ENCODE measurements at places on chromosomes 1 and 21.

- DNase-seq = no peak
These were observed 72.9 kb upstream of the RGS4 start for GRCh38 chr1:162996261-162996660.

DNA sequence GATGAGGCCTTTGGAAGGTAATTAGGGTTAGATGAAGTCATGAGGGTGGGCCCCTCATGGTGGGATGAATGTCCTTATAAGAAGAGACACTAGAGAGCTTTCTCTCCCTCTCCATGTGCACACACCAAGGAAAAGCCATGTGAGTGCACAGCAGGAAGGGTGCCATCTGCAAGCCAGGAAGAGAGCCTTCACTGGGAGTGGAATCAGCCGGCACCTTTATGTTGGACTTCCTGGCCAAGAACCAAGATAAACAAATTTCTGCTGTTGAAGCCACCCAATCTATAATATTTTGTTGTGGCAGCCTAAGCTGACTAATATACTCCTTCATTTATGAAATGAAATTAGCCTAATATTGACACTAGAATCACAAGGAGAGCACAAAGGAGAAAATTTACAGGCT, 38.2 kb upstream of the PKP1 start:
- DNase-seq = no peak

- no peak for DNase-seq
These were observed 6.0 kb downstream of the EDARADD start for GRCh38 chr1:236400061-236400603.

DNA sequence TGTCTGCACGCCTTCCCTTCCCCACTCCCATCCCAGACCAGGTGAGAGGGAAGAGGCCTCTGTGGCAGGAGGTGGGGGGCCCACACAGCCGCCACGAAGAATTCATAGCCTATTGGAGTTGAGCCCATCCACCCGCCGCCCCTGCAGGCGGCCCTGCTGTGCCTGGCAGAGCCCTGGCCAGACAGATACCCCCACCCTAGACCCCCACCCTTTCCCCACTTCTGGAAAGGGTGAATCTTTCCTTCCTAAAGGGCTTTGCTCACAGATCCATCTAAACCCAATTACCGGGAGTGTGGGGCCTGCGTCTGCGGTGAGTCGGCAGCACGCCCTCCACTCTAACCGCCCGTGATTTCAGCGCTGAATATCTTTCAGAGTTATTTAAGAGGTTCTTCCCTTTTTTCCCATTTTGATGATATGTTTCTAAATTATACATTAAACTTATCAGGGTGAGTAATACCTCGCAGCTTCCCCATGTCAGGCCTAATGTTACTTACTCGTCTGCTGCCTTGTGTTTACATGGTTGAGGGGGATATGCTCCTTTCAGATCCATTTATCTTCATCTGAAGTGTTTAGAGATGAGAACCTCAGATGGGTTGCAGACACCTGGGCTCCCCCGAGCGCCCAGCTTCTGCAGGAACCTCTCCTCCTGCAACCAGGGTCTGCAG, 183.9 kb upstream of the VAMP3 start:
- DNase-seq = no peak

- DNase-seq = no peak
These were observed 47.9 kb downstream of the LGR6 start for GRCh38 chr1:202241376-202242079.

DNA sequence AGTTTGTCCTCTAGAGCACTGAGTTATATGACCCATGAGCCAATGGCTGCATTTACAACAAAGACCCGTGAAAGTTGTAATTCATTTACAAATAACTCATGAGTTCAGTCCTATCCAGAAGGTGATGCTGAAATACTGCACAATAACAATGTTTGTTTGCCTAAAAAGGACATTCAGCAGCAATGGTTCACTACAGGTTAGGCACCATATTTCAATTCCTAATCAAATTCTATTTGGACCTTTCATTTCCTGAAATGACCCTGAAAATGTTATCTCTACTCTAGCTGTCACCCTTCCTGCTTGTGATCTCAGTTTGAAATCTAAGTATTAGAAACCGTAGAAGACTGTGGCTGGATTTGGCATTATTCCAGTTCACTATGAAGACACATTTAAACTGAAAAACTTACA, 191.2 kb upstream of the SAMSN1 start:
- no peak for DNase-seq

DNA sequence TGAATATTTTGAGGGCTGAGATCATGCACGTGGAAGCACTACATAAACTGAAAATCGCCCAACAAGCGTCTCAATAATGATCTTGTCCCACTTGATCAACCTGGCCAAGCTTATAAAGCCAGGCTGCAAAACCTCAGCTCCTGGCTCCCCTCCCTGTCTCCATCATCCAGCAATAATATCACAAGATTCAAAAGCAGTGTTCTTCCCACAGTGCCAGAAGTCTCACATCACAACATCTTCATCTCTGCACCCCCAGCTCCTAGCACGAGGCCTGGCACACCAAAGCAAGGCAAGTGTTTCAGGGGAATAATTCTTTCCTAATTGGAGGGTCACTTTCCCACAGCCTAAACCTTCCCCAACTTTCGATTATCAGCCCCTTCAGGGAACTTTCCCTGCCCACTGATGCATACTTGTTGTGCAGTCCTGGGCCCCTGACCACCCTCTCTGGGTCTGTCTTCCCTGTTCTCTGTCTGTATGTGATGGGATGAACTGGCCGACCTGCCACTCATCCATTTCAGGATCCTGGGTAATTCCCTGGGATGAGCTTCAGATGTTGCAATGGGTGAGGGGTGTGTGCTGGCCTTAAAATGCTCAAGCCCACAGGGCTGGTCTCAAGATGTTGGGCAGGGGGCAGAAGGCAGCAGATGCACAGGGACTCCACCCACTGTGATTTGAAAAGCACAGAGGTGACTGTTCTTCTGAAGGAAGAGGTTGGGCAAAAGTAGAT, 129.0 kb downstream of the DMRTB1 start:
- no peak for DNase-seq

- no peak for DNase-seq
These were observed 15.1 kb downstream of the IFNAR1 start for GRCh38 chr21:33339918-33340317.

DNA sequence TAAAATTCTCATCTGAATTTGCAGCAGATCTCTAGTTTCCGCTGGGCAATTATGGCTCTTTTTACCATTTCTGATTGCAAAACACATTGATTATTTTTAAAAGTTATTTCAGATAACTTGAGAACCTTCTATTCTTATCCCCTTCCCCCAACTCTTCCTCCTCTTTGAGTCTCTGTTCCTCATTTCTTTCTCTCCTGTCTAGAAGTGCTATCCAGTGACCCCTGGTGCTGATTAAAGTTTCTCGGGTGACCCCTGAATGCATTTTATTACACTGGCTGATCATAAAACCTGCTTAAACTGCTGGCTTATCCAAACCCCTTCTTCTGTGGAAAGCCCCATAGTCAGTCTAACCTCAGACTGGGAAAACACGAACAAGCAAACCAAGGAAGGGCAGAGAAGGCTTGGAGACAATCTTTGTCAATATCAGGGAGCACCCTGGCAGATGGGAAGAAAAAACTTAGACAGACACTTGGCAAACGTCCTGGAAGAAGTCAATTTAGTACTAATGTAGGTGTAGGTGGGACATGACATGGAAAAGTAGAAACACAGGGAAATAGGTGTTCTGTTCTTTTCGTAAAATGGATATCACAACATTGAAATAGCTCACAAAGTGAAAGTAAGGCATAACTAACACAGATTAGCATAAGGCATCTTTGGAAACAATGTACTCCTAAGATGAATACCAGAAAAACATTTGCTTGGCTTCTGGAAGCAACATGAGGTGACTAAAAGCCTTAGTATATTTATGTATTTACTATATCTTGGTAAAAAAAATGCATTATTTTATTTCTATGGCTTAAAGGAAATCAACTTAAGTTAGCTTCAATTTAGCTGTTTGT, 61.4 kb downstream of the GORAB start:
- DNase-seq = no peak

DNA sequence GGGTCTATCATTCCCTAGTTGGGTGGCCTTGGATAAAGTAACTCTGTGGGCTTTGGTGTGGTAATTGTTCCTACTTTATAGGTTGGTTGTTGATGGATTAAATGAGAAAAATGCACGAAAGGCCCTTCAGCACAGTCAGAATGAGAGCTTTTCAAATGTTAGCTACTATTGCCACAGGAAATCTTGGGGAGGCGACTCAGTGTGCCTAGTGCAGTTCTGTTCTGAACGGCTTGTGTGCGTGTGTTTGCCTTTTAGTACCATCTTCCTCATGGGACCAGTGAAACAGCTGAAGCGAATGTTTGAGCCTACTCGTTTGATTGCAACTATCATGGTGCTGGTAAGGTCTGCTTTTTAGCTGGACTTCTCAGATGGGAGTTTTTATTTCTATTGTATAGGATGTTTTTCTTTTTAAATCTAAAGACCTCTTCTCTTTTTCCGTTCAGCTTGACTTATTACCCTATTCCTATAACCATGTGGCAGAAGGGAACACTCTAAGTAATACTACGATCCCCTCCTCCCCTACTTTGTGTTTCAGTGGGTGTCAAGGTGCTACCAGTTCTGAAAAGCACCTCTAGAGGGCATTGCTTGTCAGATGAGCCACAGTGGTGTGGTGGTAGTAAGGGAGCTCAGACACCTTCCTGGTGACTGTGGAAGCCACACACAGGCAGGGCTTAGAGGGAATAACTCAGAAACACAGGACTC, 9.2 kb downstream of the SFT2D2 start:
- no peak for DNase-seq

GRCh38 chr1:147717706-147718097, 42.7 kb downstream of the GJA5 start:
- no peak for DNase-seq

GRCh38 chr1:236476019-236476418, 47.8 kb upstream of the LGALS8 start:
- DNase-seq = no peak

DNA sequence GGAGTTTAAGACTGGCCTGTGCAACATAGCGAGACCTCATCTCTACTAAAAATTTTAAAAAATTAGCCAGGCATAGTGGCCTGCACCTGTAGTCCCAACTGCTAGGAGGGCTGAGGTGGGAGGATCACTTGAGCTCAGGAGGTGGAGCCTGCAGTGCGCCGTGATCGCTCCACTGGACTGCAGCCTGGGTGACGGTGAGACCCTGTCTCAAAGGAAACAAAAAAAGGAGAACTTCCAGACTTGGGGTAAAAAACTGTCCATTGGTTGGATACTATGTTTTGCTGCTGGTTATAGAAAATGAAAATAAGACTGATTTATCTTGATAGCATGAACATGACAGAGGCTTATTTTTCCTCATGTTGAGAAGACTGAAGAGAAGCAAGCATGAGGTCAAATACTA, 79.4 kb downstream of the WDR4 start:
- no peak for DNase-seq

- DNase-seq = no peak
These were observed 7.0 kb downstream of the GPR3 start for GRCh38 chr1:27399251-27400025.

DNA sequence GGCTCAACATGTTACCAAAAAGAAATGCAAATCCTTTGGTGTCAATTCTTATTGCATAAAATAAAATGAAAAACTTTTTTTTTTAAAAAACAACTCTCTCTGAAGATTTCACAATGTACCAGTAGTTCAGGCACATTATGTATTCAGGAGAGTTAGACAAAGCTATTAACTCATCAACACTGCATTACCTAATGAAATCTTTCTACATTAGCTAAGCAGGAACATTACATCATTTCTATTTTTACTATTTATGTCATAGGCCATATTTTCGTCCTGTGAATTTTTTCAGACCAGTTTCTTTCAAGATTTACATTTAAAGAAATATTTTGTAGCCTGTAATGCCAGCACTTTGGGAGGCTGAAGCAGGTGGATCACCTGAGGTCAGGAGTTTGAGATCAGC, 366.2 kb downstream of the USH2A start:
- DNase-seq = no peak

- no peak for DNase-seq
These were observed 86.7 kb downstream of the GALNT2 start for GRCh38 chr1:230153641-230154296.

DNA sequence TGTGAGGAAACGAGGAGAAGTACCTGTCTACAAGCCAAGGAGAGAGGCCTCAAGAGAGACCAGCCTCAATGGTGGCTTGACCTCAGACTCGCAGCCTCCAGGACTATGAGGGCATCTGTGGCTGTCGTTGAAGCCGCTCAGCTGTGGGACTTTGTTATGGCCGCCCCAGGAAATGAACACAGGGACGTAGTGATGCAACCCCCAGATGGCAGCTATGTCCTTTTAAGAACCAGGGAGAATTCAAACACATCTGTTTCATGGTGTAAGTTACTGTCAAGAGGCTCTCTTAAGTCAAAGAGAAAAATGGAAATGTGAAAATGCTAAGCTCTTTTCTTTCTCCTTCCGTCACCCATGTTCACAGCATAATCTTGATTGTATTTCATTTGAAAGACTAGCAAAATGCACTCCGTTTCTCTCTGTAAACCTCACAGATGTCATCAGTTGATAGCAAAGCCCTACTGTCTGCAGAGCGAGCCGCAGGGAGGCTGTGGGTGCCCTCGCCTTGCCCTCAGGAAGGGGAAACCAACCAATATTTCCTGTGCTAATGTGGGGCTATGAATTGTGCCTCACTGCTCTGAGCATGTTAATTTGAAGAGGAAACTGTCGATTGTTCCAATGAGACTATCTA, 21.3 kb downstream of the UBASH3A start:
- DNase-seq = no peak

GRCh38 chr1:74334147-74334546, 99.0 kb downstream of the TNNI3K start:
- no peak for DNase-seq

DNA sequence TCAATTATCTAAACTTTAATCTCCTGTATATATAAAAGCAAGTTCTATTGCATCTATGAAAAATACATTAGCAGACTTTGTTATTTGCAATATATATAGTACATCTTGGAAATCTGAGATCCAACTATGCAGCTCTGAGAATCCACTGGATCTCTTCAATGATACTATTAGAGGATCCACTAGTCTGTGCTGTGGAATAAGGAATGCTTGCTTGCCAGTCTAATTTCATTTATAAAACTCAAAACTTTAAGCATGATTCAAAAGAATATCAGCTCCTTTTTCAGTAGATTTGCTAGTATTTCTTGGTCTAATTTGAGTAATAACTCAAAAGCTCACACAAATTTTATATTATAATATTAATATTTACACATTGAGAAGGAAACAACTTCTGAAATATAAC, 115.1 kb downstream of the SPATA6 start:
- no peak for DNase-seq

- DNase-seq = no peak
These were observed 71.6 kb downstream of the COL24A1 start for GRCh38 chr1:86084998-86085397.

GRCh38 chr1:88327391-88328267, 356.4 kb upstream of the PKN2 start:
- no peak for DNase-seq

GRCh38 chr1:93199150-93199549, 18.6 kb downstream of the CCDC18 start:
- DNase-seq = no peak

DNA sequence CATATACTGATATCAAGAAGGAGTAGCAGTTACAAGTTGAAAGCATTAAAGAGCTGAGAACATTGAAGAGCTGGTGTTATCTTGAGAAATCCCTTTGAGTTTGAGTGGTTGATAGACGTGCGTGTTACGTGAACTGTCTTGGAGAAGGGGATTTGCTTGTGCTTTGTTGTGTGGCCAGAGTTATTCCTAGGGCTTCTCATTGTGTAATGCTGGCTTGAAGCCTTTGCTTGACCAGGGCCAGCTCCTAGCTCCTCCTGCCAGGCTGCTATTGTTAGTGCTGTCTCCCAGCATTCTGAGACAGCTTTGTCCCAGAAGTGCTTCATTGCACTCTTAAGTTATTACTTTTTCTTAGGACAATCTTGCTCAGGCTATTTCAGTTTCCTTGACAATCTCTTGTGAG, 116.2 kb upstream of the KCNK2 start:
- DNase-seq = no peak
